ENCODE measurements at places on chromosomes 4 and X. TPM values are rescaled to one million over a fixed set of nuclear protein-coding genes. Genes with fewer than 3 reads are reported as not detected.

Gene XPNPEP2
- not detected for total RNA-seq

Gene FREM3
- not detected for total RNA-seq

Gene MAGEA2
- not detected for total RNA-seq

Gene SPANXB1
- not detected for total RNA-seq

Gene CT45A5
- total RNA-seq, result not detected

Gene TMPRSS11B
- not detected for total RNA-seq

Gene YY2
- 0.60 TPM for total RNA-seq

DNA sequence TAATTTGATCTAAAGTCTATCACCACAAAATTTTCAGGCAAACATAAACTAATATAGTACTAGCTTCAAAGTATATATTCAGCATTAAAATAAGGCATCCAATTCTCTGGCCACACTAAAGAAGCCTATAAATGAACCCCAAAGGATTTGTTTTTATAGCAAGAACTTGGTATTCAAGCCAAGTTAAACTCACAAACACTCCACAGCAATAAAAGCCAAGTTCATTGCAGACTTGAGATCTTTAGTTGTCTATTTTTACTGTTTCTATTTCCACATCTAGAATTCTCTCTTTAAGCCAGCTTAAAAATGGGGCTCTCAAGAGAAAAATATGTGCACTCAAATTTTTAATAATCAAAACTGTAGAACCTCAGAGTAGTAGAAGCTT, 51.1 kb downstream of the WDFY3 start:
- DNase-seq, result no peak

DNA sequence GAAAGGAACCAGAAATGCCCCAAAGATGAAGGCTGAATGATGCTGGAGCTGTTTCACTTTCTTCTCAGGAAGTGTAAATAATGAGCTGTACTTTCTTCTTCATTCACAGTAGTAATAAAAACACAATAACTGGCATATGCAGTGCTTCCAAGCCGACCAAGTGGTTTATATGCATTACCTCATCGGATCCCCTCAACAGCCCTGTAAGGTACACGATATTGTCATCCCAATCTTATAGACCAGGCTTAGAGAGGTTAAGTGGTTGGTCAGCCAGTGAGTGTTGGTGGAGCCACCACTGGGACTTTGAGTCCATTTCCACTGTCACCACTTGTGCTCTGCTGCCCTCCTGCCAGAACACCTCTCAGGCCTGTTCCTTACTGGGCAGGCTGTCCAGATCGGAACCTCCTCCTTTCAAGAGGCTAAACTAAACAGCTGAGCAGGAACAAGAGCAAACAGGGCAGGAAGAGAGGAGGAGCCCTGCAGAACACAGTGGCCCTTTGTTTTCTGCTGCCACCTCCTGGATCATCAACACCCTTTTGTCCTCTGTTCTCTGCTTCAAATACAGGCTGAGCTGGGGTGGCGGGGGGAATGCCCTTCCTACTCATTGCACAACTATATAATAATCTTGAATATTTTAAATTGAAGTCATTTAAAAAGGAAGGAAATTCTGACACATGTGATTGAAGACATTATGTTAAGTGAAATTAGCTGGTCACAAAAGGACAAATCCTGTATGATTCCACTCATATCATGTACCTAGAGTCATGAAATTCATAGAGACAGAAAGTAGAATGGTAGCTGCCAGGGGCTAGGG, 112.5 kb upstream of the ATP6AP2 start:
- DNase-seq, result peak; percentile 48

- no peak for DNase-seq
Measured at GRCh38 chr4:119315036-119315435, 6.9 kb downstream of the FABP2 start.

DNA sequence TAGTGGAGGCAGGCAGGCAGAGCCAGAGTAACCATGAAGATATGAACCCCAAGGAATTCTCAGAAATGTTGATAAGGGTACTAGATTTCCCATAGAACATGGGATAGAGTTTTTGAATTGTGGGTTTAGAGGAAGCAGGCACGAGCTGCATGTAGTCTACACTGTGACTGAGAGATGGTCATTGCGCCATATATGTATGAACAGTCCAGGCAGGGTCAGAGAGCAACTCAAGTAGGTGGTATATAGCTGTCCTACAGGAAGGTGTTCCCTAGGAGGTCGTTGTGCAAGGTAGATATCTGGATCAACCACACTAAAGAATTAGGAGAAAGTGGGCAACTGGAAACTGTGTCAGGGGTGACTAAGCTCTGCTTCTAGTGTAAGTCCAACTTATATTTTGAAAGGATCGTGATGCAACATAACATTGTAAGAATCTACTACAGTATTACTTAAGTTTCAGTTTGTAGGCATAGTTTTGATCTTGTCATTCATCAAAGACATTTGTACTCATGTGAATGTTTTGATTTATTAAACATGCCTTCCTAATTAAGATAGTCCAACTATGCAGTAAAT, 94.6 kb downstream of the HPGD start:
- no peak for DNase-seq

DNA sequence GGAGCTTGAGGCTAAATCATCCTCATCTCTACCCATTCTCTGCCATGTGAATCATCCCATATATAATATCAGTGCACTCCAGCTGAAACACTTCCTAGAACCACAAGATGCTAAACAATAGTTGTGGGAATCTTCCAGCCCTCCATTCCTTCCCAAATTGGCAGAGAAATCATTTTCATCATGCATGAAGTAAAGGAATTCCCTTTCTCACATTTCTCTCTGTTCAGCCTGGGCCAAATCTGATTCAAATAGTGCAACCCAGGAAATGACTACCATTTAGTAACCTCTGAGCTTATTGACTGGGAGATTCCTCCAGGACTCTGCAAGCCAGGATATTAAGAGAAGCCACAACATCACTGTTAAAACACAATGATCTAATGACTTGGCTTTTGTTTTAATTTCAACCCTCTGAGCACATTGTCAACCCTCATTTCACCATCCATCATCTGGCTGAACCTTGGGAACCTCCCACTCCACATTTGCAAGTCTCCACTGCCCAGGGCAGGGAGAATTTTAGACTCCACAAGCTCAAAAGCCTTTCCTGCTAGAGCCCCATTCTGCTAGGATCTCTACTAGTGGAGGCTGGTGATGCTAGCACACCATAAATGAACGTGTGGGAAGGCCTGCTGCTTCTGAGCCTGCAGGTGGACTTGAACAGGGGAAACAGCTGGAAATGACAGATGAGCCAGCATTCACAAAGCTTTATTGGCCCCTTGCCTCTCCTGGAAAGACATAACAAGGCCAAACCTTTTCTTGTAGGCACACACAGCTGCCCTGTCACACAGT, 133.9 kb downstream of the TET2 start:
- DNase-seq, result no peak

DNA sequence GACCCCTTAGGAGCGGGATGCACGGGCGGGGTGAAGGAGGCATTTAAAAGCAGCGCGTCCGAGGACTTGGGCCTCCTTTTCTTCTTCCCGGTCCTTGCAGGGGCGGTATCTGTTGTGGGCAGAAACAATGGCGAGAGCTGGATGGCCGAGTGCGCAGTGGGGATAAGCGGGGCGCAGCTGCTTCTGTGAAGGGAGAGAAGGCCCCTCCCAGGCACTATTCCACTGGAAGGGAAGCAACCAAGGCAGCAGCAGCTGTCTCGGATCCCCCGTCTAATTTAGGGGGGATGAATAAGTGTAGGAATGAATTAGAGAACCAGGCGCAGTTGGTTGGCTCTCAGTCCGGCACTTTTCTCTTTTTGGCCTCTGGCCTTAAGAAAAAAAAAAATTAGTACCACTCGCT, 995 bp downstream of the SMARCA5 start:
- peak; percentile 73 for DNase-seq

- DNase-seq, result no peak
Measured at GRCh38 chr4:176149680-176150355, 45.6 kb downstream of the SPATA4 start.

GRCh38 chr4:90118527-90119195, 8.5 kb upstream of the CCSER1 start:
- DNase-seq, result no peak

DNA sequence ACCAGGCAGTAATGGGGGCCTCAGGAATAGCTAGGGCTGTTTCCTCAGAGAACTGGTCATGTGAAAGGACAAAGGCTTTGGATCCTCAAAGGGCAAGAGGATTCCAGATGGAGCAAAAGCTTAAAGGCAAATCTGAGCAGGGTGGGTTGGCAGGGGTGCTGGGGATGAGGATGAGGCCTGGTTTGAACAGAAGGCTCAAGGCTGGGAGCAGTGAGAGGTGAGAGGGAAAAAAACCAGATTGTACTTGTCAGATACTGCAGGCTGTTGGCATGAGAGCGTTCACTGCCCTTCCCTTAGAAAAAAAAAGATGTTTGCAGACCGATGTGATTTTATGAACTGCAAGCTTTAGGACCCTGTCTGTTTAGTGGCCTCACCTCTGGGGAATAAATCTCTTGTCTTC, 75.3 kb upstream of the PLAC1 start:
- DNase-seq, result no peak

DNA sequence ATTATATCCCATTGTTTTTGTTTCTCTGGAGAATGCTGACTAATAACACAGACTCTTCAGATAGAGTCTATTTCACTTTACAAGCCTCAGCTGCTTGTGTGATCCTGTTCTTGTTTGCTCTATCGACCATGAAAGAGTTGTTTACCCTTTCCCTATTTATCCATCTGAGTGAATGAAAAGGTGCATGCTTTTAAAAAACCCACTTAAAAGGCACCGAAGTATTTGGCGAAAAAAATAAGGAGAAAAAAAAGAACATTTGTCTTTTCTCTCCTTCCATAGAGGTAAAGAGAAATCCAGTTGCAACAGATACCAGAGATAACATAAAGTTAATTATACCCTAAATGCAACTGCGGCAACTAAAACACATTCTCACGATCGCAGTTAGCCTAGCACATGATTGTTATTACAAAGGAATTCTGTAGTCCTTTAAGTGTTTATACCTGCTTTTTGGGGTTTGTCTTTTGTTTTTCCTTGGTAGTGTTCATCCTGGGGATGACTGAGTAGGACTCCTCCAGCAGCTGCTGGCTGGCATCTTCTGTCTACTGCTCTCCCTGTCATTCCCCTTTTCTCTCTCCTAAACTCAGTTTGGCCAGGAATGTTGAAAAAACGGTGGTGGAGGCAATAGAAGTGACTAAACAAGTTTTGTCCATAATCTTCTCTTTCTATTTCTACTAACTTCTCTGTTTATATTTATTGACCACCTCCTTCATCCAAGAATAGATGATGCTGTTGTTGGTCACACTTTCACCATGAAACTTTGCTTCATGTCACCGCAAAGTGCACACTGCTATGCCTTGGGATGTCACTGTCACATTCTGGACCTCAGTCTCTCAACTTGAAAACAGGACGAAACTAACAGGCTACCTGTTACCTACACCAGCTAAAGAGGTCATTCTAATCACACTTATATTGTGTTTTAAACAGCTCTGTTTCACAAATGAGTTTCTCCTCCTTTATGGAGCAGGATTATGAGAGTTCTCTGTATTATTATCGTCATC, 41.9 kb upstream of the FRAS1 start:
- no peak for DNase-seq

DNA sequence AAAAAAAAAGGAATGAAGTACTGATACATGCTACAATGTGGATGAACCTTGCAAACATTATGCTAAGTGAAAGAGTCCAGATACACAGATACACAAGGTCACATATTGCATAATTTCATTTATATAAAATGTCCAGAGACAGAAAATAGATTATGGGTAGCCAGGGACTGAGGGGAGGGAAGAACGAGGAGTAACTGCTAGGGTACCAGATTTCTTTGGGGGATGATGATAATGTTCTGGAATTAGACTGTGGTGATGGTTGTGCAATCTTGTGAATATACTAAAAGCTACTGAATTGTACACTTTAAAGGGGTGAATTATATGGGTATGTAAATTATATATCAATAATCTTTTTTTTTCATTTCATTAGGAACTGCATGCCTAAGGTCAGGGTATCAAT, 20.8 kb upstream of the AP1AR start:
- no peak for DNase-seq

- no peak for DNase-seq
Measured at GRCh38 chr4:38387819-38388218, 276.2 kb upstream of the KLF3 start.

DNA sequence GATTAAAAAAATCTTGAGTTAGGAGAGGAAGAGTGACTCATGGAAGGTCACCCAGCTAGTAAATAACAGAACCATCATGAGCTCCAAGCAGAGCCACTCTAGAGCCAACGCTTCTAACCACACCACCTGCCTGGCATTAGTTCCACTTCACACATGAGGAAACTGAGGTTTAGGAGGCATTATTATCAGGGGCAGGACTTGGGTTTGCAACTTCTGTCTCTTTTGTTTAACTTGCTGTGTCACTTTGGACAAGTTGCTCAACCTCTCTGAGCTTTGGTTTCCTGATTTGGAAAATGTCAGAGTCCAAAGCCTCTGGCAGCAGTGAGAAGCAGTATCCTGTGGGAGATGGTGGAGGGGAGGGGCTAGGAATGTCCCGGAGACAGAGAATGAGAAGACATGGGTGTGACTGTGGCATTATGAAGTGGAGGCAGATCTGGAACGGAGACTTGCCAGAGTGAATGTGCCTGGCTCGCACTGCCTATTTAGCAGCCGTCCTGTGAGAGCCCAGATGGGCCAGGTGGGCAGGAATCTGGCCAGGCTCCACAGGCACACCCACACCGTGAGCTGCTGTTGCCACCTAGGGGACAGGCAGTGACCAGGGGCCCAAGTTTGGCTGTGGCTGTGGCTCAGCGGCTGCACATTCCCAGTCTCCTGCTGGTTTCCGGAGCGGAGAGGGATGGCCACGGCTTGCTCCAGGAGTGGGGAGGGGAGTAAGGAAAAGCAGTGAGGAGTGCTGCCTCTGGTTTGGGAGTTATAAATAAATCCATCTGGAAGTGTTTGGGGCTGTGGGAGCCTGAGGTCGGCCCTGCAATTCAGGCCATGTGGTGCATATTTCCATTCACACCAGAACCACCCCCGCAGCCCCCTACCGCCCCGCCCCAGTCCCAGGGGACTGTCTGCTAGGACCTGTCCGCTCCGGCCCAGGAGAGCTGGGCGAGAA, 93.4 kb downstream of the NHSL2 start:
- no peak for DNase-seq

- no peak for DNase-seq
Measured at GRCh38 chr4:158018221-158018830, 154.5 kb downstream of the GASK1B start.

- no peak for DNase-seq
Measured at GRCh38 chr4:173307778-173308177, 26.4 kb downstream of the HMGB2 start.

- no peak for DNase-seq
Measured at GRCh38 chr4:76802236-76803021, 95.5 kb downstream of the SOWAHB start.

DNA sequence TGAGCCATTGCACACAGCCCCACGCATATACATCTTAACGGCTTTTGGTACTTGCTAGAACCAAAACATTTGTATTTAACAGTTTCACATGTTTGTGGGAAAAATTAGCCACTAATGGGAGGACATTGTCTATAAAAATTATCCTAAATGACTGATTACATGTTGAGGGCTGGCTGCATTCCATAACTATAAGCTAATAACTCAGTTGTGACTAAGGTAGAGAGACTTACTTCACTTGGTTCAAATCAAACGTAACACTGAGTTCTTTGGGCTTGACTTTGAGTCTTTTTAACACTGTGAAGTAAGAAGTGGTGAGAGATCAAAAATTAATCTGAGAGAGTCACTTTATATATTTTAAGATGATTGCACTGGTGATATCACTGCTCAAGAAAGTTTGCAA, 47.9 kb upstream of the PGRMC2 start:
- DNase-seq, result no peak
